ENCODE measurements at places on chromosomes 2 and 18.

GRCh38 chr2:159895258-159896065, 97.5 kb upstream of the CD302 start:
- no peak for DNase-seq

DNA sequence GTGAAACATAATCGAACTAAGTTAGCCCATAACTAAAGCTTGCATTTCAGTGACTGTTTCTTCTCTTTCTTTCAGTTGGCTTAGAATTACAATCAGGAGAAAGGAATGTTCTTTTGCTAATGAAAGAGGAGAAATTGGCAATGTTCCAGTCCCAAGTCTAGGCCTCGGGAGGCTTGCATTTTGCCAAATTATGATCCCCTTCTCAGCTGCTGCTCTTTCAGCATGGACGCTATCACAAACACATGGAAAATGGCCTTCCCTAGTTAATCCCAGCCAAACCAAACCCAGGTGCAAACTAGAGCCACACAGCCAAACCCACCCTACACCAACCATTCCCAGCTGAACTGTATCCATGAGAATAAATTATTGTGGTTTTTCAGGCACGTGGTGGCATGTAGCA, 605.2 kb upstream of the LRRTM4 start:
- no peak for DNase-seq

- no peak for DNase-seq
These were observed 11.5 kb upstream of the NFATC1 start for GRCh38 chr18:79384151-79384807.

DNA sequence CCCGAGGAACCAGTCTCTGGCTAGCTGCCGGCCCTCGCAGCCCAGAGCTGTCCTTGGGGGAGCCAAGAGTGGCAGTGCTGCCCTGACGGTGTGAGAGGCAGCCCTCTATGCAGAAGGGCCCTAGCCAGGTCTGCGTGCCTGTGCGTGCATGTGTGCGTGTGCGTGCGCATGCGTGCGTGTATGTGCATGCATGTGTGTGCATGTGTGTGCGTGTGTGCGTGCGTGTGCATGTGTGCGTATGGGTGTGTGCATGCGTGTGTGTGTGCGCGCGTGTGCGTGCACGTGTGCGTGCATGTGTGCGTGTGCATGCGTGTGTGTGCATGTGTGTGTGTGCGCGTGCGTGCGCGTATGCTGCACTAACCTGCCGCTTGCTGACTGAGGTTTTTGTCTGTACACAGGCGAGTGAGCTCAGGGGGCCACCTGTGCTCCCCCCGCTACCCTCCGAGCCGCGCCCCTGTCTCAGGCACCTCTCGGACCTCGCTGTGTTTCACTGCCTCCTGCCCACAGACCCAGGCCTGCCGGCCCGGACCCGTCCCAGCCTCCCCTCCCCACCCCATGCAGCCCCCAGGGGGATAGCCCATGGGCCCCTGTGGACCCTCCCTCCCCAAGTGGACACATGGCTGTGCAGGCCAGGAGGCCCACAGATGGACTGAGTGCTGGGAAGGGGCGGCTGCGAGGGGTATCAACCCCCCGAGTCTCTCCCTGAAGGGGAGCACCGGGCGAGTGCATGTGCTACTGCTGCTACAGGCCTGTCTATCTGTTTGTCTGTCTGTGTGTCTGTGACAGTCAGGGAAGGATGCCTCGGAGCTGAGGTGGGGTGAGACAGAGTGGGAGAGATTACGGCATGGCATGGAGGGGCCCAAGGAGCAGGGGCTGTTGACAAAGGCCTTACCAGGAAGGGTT, 31.3 kb downstream of the SPEG start:
- DNase-seq, result no peak

GRCh38 chr18:61127714-61128467, 205.3 kb upstream of the CDH20 start:
- DNase-seq, result no peak

GRCh38 chr2:227479865-227480475, 8.0 kb downstream of the AGFG1 start:
- no peak for DNase-seq

DNA sequence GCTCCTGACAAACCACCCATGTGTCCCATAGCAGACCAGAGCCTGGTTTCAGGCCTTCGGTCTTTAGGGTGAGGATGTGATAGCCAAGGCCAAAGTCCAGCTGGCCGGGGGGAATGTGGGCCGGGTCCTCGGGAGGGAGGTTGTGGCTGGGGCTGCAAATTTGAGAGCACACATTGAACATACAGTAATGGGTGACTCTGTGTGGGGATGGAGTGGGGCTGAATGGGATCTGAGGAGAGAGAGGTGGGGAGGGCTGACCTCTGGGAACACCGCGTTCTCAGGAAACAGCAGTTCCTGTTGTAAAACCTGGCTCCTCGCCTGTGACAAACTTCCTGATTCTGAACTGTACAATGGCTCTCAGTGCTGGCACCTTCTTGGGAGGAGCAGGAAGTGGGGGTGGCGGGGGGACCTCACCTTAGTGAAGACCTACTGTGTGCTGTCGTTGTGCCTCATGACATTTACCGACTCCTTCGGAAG, 48.8 kb downstream of the MCFD2 start:
- no peak for DNase-seq

- DNase-seq, result no peak
These were observed 102.5 kb downstream of the EVA1A start for GRCh38 chr2:75458201-75458600.

DNA sequence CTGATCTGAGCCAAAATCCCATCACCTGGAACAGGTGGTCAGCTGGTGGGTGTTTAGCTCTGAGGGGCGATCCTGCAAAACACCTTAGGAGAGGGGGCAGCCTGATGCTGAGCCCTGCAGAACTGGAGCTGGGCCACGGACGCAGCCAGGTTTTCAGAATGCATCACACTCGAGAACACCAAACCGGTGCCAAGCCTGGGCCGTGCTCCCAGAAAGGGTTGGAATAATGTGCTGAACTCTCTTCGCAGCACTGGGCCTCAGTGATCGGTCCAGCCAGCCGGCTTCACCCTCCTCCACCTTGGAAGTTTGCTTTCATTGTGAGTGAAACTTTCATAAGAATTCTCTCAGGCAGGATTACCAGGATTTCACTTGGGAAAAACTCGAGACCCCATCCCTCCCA, 56.5 kb upstream of the TTC39C start:
- DNase-seq, result no peak

DNA sequence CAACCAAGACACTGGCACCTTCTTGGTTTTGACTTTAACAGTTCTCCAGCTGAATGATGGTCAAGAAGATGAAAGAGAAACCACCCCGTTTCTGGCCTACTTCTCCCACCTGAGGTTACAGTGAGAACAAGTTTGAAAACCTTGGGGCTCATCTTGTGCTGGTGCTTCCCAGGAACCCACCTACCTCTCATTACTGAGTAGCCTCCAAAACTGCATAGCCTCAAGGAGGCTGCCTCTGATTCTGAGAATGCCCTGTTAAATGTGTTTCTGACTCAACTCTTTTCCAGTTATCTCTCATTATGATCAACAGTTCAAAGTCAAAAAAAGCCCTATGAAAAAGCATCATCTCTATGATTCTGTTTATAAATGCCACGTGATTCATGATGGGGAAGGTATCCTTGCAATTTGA, 121.9 kb downstream of the CACNB4 start:
- no peak for DNase-seq

DNA sequence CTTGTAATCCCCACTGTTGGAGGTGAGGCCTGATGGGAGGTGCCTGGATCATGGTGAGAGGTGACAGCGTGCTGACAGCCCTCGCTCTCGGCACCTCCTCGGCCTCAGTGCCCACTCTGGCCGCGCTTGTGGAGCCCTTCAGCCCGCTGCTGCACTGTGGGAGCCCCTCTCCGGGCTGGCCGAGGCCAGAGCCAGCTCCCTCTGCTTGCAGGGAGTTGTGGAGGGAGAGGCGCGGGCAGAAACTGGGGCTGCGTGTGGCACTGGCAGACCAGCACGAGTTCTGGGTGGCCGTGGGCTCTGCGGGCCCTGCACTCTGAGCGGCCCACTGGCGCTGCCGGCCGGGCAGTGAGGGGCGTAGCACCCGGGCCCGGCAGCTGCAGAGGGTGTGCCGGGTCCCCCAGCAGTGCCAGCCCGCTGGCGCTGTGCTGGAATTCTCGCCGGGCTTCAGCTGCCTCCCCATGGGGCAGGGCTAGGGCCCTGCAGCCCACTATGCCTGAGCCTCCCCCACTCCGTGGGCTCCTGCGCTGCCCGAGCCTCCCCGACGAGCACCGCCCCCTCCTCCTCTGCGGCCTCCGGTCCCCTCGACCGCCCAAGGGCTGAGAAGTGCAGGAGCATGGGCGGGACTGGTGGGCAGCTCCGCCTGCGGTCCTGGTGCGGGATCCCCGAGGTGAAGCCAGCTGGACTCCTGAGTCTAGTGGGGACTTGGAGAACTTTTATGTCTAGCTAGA, 197.1 kb downstream of the SPP2 start:
- DNase-seq, result no peak

GRCh38 chr2:152453129-152453911, 118.3 kb downstream of the FMNL2 start:
- no peak for DNase-seq

- DNase-seq, result no peak
These were observed 21.2 kb downstream of the CABYR start for GRCh38 chr18:24160086-24160485.

- no peak for DNase-seq
These were observed 483.8 kb upstream of the REG3G start for GRCh38 chr2:78541451-78542267.

DNA sequence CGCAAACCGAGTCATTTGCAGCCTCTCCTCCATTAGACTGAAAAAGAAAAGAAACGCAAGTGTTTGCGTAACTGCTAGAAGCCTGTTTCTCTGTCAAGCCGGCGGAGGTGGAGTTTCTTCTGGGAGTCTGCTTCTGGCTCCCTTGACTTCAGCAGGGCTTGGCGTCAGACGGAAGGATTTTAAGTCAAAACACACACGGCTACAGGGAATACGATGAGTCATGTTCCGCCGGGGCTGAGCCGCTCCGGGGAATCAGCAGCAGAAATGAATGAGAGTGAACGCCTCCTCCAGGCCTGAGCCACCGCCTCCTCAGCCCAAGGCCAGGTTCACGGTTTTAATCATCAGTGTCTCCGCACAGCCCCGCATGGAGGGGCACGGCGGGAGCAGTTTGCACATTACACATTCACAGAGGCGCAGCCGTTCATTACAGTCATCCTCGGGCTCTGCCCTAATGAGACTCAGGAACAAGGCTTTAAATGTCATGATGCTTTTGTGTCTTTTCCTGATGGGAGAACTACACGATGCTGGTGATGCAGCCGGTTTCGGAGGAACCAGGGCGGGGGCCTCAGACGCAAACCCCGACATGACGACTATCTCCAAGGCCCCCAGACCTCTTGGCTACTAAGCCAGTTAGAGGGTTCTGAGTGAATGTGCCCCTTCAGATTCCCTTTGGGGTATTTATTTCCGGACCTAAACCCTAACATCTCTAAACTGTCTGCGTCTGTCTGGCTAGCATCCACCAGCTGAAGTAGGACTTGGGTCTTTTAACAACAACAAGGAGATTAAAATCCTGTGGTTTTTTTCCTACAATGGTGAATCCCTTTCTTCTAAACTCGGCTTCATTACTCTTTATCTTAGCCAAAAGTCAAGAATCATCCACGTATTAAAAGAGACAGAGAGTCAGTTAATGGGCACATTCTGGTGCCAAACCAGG, 11.1 kb upstream of the SCG2 start:
- DNase-seq, result peak; percentile 92

DNA sequence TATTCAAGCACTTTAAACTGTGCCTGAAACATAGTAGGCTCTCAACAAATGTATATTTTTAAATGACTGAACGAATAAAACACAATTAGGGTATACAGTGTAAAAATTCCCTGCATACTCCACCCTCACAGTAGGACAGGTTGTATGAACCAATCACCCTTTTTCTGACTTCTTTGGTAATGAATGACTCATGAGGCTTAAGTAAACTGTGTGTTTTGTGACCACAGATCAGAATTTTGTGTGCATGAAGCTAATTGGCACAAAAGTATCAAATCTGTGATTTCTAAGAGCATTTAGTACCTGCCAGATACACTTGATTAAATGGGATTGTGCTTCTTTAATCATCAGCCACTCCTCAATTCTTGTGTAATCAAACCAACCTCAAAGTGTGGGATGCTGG, 109.9 kb upstream of the MAP4K3 start:
- no peak for DNase-seq

GRCh38 chr2:15808204-15808910, 132.0 kb upstream of the MYCN start:
- no peak for DNase-seq

DNA sequence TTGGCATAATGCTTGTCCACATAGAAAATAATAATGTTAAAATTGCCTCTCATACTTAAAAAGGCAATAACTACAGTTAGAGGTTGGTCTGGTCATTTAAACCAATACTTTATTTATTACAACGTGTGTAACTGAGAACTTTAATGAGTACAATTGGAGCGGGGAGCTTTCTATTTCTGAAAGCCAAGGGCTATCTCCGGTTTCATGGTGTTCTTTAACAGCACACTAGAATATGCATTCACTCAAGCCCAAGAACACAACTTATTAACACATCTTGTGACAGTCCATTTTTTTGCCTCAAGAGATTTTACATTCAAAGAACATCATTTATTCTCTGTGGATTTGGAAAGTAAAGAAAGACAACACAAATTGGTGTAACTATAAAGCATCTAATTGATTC, 131.8 kb downstream of the KCNH7 start:
- DNase-seq, result no peak

DNA sequence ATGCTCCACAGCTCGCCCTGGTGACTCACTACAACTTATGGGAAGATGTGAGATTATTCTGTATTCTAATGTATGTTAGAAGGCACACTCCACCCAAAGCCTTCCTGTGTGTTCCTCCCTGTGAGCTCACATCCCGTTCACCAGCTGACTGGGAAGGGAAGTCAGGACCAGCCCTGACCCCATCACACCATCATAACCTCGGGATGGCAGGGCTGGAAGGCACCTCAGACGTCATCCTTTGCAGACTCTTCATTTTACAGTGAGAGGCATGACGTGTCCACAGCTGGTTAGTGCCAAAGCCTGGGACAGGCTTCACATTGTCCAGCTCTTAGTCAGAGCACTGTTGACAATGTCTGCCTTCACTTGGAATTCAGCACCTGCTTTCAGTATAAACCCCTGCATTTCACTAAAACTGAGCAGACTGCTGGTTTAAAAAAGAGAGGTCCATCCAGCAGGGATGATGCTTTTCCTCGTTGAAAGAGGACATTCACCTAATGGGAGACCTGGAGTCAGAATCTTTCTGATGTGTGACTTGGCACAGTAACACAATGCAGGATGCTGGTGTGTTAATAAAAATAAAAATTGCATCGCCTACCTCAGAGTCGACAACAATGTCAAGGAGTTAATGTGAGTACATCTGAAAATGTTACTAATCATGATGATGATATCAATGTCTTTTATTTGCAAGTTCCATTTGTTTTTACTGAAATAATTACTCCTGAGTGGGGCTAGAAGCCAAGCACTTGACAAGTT, 418.0 kb upstream of the TNP1 start:
- peak; percentile 99 for DNase-seq

- DNase-seq, result no peak
These were observed 29.0 kb downstream of the ANO7 start for GRCh38 chr2:241217320-241218031.

GRCh38 chr2:173448938-173449471, 94.3 kb downstream of the CDCA7 start:
- DNase-seq, result peak; percentile 68

- DNase-seq, result peak; percentile 80
These were observed 431 bp upstream of the CNRIP1 start for GRCh38 chr2:68320118-68320641.
